ENCODE measurements at places on chromosomes 16 and 17.

- DNase-seq, result no peak
These were observed 56.2 kb downstream of the PRMT7 start for GRCh38 chr16:68367030-68367429.

- DNase-seq, result no peak
These were observed 172.4 kb downstream of the ABCA8 start for GRCh38 chr17:68782789-68783188.

GRCh38 chr17:81387100-81388090, 7.9 kb upstream of the BAHCC1 start:
- DNase-seq, result peak; percentile 30

DNA sequence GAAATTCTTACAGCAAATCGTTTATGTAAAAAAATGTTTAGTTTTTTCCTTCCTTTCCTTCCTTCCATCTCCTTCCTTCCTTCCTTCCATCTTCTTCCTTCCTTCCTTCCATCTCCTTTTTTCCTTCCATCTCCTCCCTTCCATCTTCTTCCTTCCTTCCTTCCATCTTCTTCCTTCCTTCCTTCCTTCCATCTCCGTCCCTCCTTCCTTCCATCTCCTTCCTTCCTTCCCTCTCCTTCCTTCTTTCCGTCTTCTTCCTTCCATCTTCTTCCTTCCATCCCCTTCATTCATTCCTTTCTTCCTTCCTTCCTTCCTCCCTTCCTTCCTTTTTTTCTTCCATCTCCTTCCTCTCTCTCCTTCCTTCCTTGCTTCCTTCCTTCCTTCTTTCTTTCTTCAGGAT, 22.7 kb downstream of the MYOCD start:
- DNase-seq, result no peak

DNA sequence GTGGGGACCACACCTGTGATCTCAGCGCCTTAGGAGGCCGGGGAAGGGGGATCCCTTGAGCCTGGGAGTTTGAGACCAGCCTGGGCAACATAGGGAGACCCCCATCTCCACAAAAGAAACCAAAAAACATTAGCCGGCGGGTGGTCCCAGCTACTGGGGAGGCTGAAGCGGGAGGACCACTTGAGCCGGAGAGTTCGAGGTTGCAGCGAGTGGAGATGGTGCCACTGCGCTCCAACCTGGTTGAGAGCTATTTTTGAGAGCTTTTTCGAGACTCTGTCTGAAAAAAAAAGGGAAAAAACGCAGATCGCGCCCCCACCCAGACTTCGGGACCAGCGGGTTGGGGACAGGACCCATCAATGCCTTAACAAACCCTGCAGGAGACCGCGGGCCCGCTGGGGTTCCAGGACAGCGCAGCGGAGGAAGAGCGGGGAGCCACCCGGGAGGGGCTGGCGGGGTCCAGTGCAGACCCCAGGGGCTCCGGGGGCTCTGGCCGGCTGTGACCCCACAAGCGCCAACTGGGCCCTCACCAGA, 762 bp upstream of the BAIAP3 start:
- no peak for DNase-seq

Data from T-helper 1 cell (primary cell).